Right forelimb (tissue), 1 donor: ENCODE measurements at places on chromosomes 4 and X.

- DNase-seq, result no peak
These were observed 562.2 kb upstream of the SLIT2 start for GRCh38 chr4:19689511-19689910.

DNA sequence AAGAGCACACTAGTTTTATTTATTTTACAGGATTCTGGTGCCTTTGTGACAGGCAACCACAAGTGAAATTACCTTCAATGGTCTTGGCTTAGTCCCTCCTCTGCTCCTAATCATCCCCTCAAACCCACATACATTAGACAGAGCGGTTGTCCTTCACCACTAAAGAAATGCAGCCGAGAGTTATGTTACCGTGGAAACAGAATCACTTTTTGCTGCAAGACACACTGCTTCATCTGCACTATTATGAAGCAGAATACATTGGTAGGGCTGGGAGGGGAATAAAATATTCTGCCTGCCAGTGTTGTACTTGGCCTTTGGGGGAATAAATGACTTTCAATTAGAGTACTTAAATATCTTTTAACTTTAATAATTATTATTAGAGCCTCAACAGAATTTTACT lies 75.2 kb downstream of the ARHGEF38 start:
- no peak for DNase-seq

DNA sequence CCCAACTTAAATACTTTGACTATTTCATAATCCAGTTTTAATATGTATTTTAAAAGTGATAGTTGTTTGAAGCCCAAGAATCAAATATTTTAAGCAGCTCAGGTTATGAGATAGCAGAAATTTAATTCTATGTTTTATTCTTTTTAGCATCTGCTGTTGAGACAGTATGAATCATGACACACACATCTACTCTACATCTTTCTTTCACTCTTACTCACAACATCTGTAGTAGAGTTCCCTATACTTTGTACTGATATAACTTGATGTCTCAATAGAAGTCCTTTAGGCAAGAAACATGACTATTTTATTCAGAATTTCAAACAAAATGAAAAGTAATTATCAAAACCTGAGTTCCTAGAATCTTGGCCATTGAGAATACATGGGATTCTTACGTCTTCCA lies 187.9 kb upstream of the GNPDA2 start:
- no peak for DNase-seq

GRCh38 chr4:20412072-20412471 lies 160.4 kb downstream of the SLIT2 start:
- DNase-seq, result no peak

DNA sequence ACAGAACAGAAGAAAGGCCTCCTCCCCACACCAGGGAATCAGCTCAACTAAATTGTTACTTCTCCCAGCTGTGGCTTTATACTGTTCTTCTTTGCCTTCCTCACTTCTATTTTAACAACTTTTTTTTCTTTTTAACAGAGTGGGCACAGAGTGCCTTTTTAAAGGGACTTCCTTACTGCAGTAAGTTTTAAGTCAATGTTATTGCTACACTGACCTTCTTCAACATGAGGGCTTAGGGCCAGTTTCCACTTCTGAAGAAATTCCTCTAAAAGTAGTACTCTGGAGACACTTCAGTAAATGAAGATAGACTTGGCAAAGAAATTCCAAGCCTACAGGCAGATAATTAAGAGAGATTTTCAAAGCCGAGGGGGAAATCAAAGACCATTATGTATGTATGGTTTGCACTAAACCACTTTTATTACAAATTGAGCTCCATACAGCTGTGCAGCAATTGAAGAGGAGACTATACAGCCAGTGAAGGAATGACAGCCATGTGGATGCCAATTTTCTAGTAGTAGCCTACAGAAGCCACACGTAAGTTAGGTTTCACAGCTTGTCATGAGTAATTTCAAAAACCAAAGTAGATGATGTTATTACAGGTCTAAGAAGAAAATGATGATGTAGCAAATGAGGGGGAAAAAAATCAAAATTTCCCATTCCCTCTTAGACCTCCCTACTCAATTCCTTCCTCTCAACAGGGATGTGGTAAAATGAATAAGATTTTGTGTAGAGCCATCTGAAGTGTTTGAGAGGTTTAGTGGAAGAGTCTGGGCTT lies 36.9 kb upstream of the RASGEF1B start:
- no peak for DNase-seq

- no peak for DNase-seq
These were observed 79.4 kb downstream of the FAM53A start for GRCh38 chr4:1604706-1605205.

GRCh38 chr4:109816082-109816442 lies 500 bp downstream of the GAR1 start:
- peak; percentile 50 for DNase-seq
